ENCODE measurements at places on chromosomes 16 and 17. TPM values are rescaled to one million over a fixed set of nuclear protein-coding genes. Genes with fewer than 3 reads are reported as not detected.
A peak's percentile ranks its signal among the peaks of the same experiment; 100 is the strongest.

DRC7 gene
- total RNA-seq = not detected

GRCh38 chr16:86951831-86952598, 365.2 kb downstream of the C16orf95 start:
- no peak for DNase-seq

DNA sequence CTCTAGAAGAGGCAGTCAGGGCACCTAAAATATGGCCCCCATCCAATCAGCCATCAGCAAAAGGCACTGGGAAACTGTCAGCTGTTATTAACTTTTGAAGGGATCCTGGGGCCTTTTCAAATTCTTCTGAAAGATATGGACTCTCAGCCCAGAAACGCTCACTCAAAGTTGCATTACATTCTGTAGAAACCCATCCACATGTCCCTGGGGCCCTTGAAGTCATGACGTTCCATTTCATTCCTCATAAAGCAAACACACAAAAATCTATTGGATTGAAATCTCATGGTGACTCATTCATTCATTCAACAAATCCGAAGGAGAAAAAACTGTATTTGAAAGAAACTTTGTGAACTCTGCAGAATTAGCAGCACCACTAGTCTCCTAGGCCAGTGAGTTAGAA, 215.3 kb downstream of the C16orf95 start:
- no peak for DNase-seq

DNA sequence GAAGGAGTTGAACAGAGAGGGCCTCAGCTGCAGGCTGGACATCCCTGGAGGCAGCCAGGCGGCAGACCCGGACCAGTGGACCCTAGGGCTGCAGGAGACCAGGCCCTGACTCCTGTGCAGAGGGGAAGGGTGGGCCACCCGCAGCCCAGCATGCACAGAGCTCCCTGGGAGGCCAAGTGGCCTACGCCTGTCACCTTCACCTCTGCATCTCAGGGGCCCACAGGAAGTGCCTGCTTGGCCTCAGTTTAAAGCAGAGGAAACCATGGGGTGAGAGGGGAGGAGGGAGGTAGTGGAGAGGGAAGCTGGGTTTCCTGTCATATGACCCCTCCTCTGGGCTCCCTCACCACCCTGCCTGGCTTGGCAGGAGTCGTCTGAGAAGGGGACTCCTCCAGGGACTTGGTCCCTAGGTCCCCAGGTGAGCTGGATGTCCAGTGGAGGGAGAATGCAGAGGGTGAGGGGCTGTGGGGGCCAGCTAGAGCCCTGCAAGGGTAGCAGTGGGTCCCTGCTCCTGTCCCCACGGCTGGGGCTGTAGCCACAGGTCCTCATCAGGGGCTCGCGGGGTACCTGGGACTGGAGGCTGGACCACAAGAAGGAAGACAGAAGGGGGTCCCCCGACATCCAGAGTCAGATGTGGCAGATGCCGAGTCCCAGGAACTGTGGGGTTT, at the start of gene TMC8:
Gene TMC8 (plus strand): TSS at position 335 of the 665 bp plus-strand sequence. CDS start 818 bp downstream, outside the sequence.
- DNase-seq = peak; percentile 79

- no peak for DNase-seq
These were observed 17.1 kb upstream of the FAM83G start for GRCh38 chr17:19021622-19022083.

DNA sequence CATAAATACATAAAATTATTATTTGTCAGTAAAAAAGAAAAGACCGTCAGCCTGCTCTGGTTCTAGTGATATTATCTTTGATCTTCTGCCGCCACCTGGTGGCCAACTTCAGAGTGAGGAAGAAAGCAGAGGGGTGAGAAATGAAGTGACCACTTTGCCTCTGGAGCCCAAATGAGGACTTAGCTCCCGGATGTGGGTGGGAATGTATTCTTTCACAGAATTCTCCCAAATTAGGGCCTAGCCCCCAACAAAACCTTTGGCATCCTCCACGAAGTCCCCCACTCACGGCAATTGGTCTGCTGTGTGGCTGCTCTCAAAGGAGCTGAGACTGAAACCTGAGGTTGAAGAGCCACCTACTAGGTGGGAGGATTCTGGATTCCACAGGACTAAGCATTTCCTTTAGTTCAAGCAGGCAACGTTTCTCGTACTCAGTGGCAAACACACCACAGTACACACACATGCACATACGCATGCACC, 4.9 kb upstream of the ZNF267 start:
- DNase-seq = peak; percentile 74
